Stimulated activated CD4-positive, alpha-beta T cell treated with anti-CD3 and anti-CD28 coated beads, Interleukin-15, amount 100 ng/mL, for 24 hours (primary cell): ENCODE measurements at places on chromosomes 12 and 14.

GRCh38 chr12:99948370-99948769, 36.4 kb downstream of the ANKS1B start:
- DNase-seq: no peak

- DNase-seq: no peak
These were observed 33.6 kb downstream of the NFKBIA start for GRCh38 chr14:35370969-35371368.

GRCh38 chr14:100791348-100791735, 34.6 kb upstream of the MEG3 start:
- DNase-seq: no peak

DNA sequence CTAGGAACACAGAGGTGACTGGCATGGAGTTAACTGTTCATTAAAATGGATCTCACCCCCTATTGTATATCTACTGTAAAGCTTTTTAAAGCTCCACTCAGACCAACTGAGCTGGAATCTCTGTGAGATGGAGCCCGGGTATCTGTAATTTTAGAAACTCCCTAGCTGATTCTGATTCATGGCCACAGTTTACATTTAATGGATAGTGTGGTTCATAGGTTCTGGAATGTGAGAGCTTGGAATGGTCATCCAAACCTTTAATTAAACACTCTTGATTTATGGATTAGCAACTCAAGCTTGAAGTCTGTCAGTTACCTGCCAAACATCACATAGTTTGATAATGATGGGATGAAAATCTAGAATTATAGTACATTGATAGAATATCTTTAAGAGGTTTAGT, 183.8 kb downstream of the SLC25A21 start:
- no peak for DNase-seq

DNA sequence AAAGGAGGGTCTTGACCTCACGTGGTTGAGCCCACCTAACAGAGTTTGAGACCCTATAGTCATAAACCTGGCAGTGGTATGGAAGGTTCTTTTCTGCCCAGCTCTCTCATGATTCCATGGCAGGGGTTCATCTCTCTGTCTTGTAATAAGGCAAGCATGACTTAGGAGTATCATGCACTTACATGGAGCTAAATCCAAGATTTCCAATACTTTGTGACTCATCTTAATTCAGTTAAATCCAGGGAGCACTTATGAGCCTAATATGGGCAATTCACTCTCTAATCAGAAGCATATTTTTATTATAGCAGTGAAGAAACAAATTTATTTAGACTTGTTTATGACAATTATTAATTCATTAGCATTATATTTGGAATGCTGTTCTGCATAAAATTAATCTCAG, 131.8 kb upstream of the CPSF6 start:
- no peak for DNase-seq

DNA sequence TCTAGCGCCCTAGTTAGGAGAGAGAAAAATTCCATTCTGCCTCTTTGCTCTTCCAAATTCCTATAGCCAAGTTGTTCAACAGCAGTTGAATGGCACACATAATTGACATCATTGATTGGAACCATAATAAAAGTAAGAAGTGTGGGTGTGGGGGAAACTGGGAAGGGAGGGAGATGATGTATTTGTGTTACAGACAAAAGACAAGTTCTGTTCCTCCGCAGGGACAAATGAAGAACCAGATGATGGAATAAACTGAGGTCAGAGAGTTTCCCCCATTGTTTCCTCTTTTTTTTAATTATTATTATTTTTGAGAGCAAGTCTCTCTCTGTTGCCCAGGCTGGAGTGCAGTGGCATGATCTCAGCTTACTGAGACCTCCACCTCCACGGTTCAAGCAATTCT, 34.9 kb downstream of the GDF11 start:
- DNase-seq: no peak

GRCh38 chr12:95131589-95132340, 58.3 kb upstream of the NR2C1 start:
- no peak for DNase-seq

DNA sequence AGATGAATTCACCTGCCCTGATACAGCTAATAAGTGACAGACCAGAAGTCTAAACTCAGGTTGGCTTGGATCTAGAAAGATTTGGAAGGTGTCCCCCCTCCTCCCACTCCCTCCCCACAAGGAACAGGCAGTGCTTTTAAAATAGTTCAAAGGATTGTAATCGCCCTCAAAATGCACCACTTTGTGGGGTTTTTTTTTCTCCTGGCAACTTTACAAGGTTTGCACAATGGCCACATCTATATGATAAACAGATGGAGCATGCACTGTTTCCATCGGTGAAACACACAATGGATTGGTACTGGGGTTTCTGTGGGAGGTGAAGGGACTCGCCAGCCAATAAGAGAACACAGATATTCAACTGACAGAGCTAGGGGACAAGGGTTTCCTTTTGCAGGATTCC, 137.4 kb downstream of the LLPH start:
- no peak for DNase-seq

GRCh38 chr12:101854747-101855146, 22.6 kb upstream of the DRAM1 start:
- DNase-seq: no peak

DNA sequence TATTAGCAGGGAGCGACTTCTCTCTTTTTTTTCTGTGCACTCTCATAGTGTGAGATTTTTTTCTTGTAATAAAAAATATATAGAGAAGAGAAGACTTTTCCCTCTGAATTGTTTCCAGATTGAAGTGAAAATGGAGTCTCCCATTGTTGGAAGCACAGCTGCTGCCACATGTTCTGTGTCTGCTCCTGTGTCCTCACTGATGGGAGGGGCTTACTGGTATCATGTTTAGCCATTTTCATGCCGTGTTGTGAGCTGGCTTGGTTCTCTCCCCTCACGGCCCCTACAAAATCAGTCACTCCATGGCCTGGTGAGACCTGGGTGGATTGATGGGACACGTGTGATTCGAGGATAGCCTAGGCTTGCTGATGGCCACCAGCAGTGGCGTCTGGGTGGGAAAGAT, 379.7 kb upstream of the DDHD1 start:
- DNase-seq: no peak

DNA sequence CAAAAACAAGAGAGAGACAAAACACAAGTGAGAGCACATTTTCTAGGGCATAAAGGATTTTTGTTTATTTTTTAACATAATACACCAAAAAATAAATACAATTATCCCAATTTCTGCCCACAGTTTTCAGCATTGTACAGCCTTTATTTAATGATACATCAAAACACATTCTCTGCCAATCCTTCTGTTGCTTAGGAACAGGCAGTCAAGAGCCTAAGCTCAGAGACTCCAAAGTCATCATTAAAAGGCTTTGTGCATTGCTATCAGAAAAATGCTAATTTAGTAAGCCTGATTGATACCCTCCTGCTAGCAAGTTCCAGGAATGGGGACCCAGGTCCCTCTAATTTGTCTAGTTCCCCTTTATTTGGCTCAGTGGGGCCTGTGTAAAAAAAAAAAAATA, 536.5 kb downstream of the RPS29 start:
- no peak for DNase-seq

- no peak for DNase-seq
These were observed 26.1 kb upstream of the PKP2 start for GRCh38 chr12:32922546-32923297.

- DNase-seq: no peak
These were observed 499.2 kb downstream of the CCER1 start for GRCh38 chr12:90455756-90456155.

- DNase-seq: no peak
These were observed 27.9 kb upstream of the SPPL3 start for GRCh38 chr12:120932058-120932457.

- no peak for DNase-seq
These were observed 44.9 kb upstream of the STRAP start for GRCh38 chr12:15837141-15837790.

DNA sequence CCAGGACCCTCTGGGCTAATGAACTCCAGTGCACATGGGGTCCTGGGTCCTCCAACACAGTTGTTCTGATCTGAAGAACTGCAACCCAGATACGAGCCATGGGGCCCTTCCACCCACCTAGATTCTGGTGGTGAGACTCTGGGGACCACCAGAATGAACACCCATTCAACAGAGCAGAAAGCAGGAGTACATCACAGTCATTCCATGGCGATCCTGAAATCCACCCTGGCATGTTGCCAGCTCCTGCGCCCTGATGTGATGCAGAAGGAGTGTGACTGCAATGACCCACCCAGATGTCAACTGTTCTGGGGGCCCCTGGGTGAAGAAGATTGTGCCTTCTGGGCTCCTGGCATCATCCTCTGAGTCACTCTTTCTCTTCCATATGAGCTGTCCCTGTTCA, 211.6 kb downstream of the KIF26A start:
- DNase-seq: no peak

DNA sequence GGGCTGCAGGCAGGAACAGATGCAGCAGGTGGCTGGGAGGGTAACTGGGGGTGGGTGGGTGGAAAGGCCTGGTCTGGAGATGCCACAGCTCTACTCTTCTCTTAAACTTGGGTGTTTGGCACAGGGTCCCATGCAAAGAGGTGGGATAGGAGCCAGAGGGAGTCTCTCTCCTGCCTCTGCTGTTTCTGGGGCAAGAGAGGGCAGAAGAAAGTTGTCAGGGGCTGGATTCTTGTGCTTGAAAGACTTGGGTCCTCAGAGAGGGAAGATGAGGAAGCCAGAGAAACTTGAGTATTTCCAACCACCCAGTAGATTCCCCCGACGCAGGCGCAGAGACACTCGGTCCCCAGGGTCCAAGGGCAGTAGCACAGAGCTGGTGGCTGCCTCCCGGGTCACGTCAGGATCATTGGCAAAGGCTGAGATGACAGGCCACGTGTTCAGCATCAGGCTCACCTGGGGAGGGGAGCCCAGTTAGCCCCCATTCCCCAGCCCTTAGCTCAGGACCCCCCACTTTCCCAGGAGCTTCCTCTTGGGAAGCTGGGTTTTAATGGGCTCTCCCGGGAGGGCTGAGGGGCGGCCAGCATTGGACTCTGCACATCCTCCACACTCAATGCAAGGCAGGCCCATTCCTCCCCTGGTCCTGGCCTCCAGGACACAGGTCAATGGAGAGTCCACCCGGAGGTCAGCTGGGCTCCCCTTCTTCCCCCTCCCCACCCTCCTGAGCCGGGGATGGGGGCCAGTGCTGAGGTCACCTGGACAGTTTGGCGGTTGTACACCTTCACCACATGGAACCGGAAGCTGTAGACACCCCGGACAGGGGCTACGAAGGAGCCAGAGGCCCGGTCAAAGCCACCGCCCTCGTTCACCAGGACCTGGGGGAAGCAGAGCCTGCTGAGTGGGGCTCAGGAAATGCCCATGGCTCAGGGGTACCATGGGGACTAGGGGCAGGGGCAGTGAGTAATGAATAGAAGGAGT, 1.6 kb downstream of the CBLN3 start:
- DNase-seq: no peak

DNA sequence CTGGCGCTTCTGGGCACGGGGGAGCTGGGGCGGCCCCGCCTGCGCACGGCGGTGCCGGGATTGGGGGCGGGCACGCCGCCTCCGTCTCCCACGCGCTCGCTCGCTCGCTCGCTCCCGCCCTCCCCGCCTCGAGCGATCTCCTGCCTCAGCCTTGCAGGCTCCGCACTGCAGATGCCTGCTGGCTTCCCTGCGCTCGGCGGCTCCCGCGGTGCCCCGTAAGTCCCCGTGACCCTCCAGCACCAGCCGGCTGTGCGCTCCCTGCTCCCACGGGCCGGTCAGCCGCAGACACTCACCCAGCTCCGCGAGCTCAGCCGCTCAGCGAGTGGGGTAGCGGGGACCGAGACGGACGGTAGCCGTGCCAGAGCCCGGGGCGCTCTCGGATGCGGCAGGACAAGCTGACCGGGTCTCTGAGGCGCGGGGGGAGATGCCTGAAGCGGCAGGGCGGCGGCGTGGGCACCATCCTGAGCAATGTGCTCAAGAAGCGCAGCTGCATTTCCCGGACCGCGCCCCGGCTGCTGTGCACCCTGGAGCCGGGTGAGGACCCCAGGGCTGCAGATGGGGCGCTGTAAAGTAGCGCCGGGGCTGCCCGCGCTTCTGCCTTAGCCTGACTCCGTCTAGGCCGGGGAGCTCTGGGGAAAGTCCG, at the start of gene TBC1D30:
TBC1D30 (plus strand) TSS at position 148 of the 643 bp plus-strand sequence; CDS start at position 381, 233 bp downstream.
- peak; percentile 51 for DNase-seq

DNA sequence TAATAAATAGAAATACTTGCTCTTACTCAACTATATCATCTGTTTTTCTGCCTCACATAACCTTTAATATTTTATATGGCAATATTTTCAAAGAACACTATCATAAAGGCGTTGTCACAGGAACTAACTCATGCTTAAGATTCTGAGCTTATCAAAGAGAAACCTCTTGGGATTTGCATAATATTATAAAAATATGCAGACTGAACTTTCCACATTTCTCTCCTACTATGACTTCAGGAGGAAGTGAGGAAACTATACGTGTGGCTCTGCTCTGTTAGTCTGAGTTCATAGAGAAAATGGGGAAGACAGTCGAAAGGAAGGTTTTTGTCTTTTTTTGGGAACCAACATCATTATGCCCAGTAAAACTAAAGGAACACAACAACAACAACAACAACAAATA, 124.7 kb downstream of the GARIN6 start:
- no peak for DNase-seq

DNA sequence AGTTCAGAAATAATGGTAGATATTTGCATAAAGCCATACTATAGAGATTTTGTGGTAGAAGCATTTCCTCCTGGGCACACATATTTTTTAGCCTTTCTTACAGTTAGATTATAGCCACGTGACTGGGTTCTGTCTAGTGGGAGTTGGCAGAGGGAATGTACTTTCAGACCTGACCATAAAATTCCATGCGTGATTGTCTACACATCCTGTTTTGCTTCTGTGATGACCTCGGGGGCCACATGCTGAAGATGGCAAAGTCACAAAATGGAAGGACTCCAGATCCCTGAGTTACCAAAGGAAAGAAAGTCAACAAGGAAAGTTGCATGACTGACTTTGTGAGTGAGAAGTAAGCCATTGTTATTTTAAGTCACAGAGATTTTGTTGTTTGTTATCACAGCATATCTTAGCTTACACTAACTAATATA, 14.6 kb upstream of the MIA2 start:
- no peak for DNase-seq

DNA sequence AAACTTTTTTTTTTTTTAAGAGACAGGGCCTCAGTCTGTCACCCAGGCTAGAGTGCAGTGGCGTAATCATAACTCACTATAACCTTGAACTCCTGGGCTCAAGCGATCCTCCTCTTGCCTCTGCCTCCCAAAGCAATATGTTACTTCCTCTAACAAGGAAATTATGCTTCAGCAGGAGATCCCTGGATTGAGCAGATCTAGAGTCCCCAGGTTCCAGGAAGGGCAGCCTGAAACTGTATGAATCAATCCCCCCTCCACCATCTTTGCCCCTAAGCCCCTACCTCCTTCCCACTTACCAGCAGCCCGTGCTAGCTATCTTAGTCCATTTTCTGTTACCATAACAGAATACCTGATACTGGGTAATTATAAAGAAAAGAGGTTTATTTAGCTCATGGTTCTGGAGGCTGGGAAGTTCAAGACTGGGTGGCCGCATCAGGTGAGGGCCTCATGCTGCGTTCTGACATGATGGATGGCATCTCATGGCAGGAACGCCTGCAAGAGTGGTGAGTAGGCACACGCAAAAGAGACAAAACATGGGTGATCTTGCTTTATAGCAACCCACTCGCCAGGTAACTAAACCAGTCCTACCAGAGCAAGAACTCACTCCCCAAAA, 5.0 kb downstream of the TAMALIN start:
- no peak for DNase-seq

- DNase-seq: no peak
These were observed 51.6 kb upstream of the VRK1 start for GRCh38 chr14:96745500-96746051.
